ENCODE measurements at places on chromosomes 1 and 21.

GRCh38 chr1:153984123-153984894 is 1.8 kb downstream of the RAB13 start:
- DNase-seq = no peak

- no peak for DNase-seq
Measured at GRCh38 chr1:189550498-189550897, 927.2 kb downstream of the BRINP3 start.

DNA sequence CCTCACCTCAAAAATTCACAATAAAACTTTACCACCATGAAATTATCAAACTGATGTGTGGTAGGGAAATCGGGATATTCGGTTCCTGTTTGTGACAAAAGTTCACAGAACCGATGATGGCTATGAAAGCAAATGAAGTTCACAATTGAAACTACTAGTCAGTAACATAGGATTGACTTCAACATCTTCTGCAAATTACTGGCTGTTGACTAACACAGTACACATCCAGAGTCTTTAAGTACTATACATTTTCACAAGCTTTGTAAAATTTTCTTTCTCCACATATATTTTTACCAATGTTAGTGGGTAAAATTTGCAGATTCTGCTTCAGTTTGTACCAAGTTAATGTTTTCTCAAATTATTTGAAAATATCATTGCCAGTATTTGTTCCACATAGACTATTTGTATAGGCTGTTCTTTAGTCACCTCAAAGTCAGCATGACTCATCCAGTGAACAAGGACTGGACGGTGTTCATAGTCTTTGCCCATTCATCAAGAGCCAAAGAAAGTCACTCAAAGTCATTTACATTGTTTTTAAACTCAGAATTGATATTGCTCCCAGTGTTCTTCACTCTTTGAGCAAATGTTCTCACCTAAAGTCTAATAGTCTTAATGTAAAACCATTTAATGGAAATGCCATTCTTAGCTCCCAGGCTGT is 213.4 kb downstream of the USP25 start:
- DNase-seq = no peak

GRCh38 chr1:39089931-39090521 is 63.9 kb downstream of the NDUFS5 start:
- no peak for DNase-seq

DNA sequence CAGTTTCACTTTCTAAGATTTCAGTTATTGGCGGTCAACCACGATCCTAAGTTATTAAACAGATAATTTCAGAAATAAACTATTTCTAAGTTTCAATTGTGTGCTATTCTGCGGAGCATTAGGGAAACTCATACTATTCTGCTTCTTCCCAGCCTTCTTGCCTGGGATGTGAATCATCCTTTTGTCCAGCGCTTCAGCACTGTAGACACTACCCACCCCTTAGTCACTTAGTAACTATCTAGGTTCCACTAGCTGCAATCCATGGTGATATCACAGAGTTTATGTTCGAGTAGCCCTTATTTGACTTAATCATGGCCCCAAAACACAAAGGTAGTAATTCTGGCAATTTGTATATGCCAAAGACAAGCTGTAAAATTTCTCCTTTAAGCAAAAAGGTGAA is 279.9 kb upstream of the ADAMTS5 start:
- no peak for DNase-seq

DNA sequence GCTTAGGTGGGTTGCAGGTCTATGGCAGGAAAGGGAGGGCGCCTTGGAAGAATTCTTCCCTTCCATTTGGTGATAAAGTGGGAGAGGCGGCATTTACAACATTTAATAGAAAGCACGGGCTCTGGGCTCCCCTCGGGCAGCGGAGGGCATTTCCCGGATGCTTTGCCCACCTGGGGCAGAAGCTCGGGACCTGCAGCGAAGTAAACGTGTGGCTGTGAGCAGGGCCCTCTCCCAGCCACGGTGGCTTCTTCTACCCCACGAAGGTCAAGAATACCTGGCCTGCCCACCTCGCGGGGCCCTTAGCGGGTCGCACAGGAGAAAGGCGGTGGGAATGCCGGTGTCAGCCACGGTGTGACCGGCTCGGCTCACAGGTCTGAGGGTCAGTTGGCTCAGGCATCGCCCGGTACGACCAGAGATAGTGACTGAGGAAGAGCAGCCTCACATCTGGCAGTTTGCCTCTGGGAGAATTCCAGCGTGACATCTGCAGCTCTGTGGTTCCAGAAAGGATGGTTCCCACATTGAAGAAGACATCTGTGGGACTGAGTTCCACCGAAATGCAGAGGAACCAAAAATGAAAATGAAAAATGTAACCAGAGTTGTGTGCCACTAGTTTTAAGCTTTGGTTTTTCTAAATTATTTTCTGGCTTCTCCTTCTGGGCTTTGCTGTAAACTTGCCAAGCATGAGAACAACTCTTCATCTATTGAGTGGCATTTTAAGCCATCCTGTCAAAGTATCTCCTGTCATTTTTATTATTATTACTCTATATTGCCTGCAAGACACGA is 720 bp upstream of the F3 start:
- no peak for DNase-seq

- DNase-seq = peak; percentile 31
Measured at GRCh38 chr21:41601573-41602368, 93.8 kb upstream of the TMPRSS2 start.

DNA sequence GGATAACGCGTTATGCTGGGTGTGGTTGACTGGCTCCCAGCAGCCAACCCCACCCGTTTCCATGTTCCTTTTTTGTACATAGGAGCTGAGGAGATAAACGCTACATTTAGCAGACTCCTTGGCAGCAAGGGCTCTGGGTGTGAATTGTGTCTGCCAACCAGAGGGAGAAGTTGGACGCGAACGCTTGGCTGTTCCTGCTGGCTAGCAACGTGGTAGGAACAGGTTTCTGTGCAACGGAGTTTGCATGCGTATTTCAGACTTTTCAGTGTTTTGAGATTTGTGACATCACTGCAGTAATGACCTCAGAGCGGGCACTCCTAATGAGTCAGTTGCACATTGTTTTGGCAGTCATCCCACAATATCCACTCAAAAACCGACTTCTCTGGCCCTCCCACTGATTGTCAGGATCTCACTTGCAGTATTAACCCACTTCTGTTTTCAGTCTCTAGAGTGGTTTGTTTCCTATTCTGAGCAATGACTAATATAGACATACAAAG is 98.7 kb upstream of the RGS1 start:
- DNase-seq = no peak

- DNase-seq = no peak
Measured at GRCh38 chr1:178407655-178408054, 89.1 kb downstream of the CLEC20A start.

GRCh38 chr1:30511991-30512913 is 211.1 kb downstream of the MATN1 start:
- DNase-seq = no peak

- DNase-seq = no peak
Measured at GRCh38 chr1:13733711-13734110, 33.7 kb downstream of the PRDM2 start.

GRCh38 chr1:171590022-171590421 is 32.0 kb upstream of the MYOCOS start:
- DNase-seq = no peak

GRCh38 chr1:77281491-77282186 is at the start of gene AK5:
TSS of gene AK5 (plus strand) at chr1:77282019. CDS start at chr1:77282314, 295 bp downstream.
- peak; percentile 81 for DNase-seq

DNA sequence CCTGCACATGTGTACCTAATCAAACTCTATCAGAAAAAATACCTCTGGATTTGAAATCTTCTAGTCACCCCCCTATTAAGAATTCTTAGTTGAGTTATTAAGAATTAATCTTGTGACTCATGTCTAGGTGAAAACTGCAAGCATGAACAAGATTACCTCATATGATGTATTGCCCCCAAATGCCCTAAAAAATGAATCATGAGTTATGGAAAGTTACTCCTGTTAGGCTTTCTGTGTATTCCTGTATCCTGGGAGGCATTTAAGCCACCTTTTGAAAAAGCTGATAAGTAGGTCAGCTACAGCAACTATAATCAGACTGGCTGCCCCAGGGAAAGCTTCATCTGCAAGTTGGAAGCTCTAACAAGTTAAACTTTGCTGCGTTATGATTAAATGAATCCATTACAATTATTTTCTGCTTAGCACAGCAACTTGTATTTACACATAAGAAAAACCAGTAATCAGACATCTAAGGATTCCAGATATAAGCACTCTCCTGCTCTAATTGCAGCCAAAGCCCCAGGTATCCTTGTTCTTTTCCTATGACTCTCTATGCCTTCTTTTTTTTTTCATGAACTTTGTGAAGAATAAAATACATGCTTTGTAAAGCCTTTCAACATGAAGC is 147.7 kb downstream of the NTPCR start:
- DNase-seq = no peak

GRCh38 chr1:220045356-220046051 is 801 bp downstream of the EPRS1 start:
- no peak for DNase-seq

GRCh38 chr1:168726281-168726680 is 2.7 kb downstream of the DPT start:
- no peak for DNase-seq

GRCh38 chr1:160367934-160368923 is 1.4 kb downstream of the NHLH1 start:
- DNase-seq = peak; percentile 35

GRCh38 chr1:39615086-39615673 is 24.3 kb downstream of the HEYL start:
- no peak for DNase-seq

GRCh38 chr1:117735045-117735992 is 129.5 kb downstream of the TENT5C start:
- DNase-seq = no peak

- no peak for DNase-seq
Measured at GRCh38 chr1:214362188-214362882, 81.4 kb downstream of the SMYD2 start.

GRCh38 chr1:54476530-54477109 is 70.4 kb upstream of the SSBP3 start:
- DNase-seq = no peak

- DNase-seq = no peak
Measured at GRCh38 chr1:222384531-222384930, 163.4 kb downstream of the HHIPL2 start.

- no peak for DNase-seq
Measured at GRCh38 chr1:65407877-65408276, 12.6 kb upstream of the LEPR start.

GRCh38 chr1:185721553-185721952 is 12.6 kb upstream of the HMCN1 start:
- DNase-seq = no peak

DNA sequence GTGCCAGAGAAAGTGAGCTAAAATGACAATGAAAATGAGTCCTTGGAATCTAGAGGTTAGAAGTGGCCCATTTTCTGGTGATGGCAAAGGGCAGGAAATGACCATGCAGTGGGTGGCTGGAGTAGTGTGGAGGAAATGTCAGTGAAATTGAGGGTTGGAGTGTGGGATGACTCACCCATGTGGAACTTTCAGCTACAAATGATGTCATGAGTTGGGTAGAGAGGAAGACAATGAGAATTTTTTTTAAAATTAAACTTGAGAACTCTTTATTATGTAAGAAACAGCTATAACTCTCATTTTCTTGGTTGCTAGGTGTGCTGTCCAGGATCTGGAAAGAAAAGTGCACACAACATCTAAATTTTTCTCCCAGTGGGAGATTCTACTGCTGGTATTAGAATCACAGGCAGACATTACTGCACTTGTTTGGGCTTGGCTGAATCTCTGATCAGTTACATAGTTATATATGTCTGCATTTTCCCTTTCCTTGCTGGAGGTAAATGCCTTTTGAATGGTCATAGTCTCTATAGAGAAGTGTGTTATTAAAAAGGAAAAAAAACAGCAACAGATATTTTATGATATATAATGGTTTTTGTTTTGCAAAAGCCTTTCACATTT is 56.8 kb upstream of the GNG12 start:
- DNase-seq = no peak

GRCh38 chr1:36320767-36321118 is 2.7 kb downstream of the EVA1B start:
- no peak for DNase-seq

DNA sequence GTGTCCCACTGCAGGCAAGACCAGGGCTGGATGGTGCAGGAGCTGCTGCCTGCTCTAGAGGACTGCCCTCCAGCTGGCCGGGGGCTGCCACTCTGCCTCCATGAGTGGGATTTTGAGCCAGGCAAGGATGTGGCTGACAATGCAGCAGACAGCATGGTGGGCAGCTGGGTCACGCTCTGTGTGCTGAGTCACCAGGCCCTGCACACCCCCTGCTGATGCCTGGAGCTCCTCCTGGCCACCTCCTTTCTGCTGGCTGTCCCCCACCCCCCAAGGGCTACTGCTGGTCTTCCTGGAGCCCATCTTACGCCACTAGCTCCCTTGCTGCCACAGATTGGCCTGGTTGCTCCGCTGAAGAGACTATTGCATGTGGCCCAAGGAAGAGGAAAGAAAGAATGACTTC is 3.9 kb upstream of the ZSCAN20 start:
- no peak for DNase-seq

GRCh38 chr1:30089024-30089430 is 634.4 kb downstream of the MATN1 start:
- no peak for DNase-seq

DNA sequence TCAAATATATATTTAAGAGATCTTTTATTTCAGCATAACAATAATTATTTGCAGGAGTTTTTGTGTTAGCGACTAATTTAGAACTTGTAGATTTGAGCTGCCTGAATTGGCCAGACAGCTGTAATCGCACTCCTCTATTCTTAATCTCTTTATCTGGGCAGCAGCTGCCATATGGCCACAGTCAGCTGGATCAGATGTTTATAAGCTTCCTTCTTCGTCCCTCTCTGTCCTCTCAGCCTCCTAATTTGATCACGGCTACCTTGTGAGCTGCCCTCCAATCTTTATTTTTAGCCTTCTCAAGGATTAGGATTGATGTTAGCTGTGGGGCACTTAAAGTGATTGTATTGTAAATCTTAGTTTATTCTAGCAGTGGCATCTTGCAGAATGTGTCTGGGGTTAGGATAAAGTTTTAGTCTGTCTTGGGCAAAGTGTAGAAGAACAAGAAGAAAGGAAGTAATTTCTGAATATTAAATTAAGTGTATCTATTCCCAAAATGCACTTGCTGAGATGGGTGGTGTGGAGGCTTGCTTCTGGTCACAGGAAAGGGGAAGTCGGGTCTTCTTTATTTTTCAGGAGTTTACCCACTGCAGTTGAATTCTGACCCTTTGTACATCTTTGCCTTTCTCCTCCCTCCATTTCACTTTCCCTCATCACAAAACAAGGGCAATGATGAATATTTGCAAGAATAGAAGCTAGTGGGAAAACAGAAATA is 1.1 kb downstream of the ZBTB18 start:
- no peak for DNase-seq

DNA sequence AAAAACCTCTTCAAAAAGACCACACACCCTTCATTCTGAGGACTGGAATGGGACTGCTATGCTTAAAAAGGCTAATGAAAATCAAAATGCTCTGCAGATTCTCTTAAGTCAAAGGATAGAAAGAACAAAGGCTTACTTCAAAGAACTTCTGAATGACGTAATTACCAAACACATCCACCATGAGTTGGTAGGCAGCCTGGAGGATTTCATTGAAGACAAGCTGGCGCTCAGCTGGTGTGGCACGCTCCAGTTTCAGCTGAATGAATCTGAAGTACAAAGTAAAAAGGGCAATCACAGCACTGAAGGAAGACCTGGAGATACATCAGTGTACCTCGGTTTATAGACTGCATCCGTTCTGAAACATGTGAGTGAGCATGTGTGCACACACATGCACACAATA is 43.5 kb upstream of the SDC3 start:
- no peak for DNase-seq

Data from ecto neural progenitor cell (in vitro differentiated cells).